ENCODE measurements at places on chromosomes 7 and 10. TPM values are rescaled to one million over a fixed set of nuclear protein-coding genes. Genes with fewer than 3 reads are reported as not detected.

DNA sequence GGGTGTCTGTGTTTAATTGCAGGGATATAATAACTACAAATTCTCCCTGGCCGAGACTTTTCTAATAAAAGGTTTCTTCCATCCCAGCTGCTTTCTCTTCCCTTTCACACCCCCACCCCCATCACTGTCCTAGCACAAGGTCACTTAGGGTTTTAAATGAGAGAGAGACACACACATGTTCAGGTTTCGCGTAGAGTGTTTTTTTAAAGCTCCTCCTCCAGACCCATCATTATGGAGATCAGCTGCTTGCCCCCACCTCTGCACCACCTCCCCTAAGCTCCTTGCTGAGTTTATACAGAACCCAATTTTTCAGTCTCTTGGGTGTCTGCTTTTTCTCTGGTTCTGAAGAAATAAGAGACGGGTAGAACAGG is 18.6 kb downstream of the LRMDA start:
- no peak for DNase-seq

- DNase-seq, result no peak
These were observed 91.5 kb downstream of the NEURL1 start for GRCh38 chr10:103585011-103585405.

GRCh38 chr10:113232928-113233511 is 283.0 kb downstream of the TCF7L2 start:
- no peak for DNase-seq

GRCh38 chr10:9297580-9297979 is 1243.1 kb downstream of the GATA3 start:
- no peak for DNase-seq

- DNase-seq, result no peak
These were observed 118.6 kb downstream of the PON1 start for GRCh38 chr7:95205665-95206225.

DNA sequence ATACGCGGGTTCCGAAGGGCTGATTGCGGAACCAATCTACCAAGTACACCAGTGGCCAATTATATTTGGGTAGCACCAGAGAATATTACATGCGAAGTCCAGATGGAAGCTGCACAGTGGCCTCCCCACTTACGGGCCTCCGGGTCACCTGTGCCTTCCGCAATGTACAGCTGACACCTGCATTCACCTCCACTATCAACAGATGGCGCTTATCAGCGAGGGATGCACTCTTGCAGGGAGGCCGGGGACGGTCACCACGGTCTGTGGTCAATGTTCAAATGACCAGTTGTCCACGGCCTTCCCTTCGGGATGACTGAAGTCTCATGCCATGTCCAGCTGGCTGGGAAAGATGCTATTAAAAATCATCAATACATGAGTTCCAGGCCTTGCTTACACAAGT is 47.6 kb downstream of the SLIT1 start:
- DNase-seq, result peak; percentile 86

GRCh38 chr10:124626759-124627380 is 117.3 kb downstream of the FAM53B start:
- DNase-seq, result peak; percentile 86

DNA sequence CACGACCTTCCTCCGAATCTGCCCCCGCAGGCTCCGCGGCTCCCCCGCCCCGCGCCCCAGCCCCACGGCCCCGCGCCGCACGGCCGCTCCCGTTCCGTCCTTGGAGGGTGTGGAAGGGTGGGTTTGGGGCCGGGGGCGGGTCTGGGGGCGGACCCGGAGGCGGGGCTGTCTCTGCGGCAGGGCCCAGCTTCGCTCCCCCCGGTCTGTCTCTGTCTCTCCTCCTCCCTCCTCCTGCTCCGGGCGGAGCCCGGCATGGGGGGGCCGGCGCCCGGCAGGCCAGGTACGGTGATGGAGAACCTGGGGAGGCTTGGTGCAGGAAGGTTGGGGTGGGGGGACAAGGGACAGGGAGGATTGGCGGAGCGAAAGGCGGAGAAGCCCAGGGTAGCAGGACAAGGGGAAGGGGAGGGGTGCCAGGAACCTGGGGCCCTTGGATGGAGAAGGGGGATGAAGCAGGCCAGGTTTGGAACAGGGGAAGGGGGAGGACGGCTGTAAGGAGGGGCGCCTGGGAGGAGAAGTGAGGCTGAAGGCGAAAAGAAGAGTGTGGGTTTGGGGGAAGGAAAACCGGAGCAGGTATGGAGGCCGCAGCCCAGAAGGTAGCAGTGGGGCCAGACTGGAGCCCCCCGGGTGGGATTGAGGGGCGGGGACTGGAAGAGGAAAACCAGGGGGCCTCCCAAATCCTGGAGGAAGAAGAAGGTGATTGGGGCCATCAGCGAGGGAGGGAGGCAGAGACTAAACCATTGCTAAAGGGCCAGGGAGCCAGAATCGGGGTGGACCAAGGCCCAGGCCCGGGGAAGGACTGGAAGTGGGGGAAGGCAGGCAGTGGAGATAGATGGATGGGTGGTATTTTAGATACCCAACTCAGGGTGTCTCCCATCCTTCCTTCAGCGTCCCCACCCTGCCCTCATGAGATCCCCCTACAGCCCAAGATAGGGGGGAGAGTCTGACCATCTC is at the start of gene NYAP1:
Gene NYAP1 (plus strand): TSS at position 206 of the 951 bp plus-strand sequence. CDS start 1,385 bp downstream, outside the sequence.
- DNase-seq, result peak; percentile 96

DNA sequence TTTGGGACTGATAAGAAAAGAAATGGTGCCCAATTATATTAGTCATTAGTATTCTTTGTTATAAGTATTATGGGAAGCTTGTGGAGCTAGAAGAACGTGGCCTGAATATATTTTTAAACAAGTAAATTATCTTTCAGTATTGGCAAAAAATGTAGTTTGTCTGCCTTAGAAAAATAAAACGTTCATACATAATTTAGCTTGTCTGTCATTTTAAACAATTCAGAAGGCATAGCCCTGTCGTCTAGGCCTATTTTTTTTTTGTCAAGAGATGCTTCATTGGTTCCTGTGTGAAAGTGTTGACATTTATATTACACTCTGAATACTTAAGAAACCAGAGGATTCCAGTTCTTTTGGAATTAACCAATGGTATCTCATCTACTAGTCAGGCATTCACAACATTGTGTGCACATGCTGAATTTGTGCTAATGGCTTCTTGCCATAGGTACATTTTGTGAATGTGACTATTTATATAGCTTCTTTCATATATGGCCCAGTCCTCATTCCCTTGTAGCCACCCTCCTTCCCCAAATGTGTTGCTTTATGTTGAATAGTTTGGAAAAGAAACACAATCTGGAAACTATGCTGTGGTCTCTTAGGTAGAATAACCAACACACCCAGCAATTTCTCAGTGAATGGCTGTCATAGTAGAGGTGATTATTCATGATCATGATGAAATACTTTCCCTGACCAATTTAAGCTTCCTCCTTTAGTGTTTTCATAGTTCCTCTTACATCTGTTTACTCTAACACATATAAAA is 435.8 kb downstream of the EXOC4 start:
- DNase-seq, result no peak

GRCh38 chr10:58776568-58777318 is 264.1 kb downstream of the BICC1 start:
- no peak for DNase-seq

DNA sequence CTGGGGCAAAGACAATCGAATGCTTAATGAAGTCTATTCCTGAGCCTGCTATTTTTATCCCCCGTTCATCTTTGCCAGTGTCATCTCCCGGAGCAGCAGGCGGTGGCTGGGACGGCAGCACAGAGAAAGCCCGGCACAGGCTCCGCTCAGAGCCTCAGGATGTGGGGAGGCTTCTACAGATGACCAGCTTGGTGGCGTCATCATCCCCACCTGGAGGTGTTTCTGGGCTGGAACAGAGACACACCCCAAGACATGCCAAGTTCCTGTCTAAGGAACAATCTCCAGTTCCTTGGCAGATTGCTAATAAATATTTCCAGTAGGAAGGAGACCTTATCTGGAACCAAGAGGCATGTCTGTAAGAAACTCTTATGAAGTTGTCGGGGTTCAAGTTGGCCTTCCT is 552.4 kb upstream of the MGMT start:
- DNase-seq, result no peak

- no peak for DNase-seq
These were observed 90.9 kb downstream of the ACTR3B start for GRCh38 chr7:152850420-152850819.

GRCh38 chr7:98286093-98286539 is 4.6 kb downstream of the BRI3 start:
- DNase-seq, result peak; percentile 67

- DNase-seq, result no peak
These were observed 195.3 kb downstream of the PHTF2 start for GRCh38 chr7:77993838-77994237.

GRCh38 chr7:54778166-54778565 is 19.2 kb upstream of the SEC61G start:
- DNase-seq, result no peak

GRCh38 chr10:101114646-101115045 is 16.5 kb upstream of the TLX1 start:
- DNase-seq, result no peak

DNA sequence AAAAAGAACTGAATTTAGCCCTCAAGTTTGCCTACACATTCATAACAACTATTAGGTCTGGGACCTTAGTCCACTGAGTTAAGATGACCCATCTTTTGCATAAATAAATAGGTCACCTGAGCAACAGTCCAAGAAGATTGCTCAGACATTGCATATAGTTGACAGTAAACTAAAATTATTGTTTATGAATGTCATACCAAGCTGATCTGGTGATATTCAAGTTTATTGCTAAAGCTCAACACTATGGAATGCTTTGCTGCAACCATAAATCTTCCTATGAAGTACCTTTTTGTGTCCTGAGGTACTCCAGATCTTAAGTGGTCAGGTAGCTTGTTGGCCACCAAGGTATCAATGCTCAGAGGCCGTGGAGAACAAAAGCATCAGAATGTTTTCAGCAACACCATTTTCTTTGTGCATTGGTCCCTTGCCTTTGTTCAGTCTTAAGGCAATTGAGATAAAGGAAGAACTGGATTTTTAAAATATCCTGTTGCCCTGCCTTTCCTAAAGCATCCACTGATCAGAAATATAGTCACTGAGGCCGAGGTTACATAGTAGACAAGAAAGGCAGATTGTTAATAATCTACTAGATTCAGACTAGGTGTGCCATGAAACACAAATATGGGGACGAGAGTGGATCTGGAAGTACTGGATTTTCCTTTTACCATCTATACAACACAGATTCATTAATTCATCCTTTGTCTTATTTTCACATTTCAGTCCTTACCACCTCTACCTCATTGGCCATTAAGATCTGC is 321.3 kb downstream of the PTEN start:
- no peak for DNase-seq

DNA sequence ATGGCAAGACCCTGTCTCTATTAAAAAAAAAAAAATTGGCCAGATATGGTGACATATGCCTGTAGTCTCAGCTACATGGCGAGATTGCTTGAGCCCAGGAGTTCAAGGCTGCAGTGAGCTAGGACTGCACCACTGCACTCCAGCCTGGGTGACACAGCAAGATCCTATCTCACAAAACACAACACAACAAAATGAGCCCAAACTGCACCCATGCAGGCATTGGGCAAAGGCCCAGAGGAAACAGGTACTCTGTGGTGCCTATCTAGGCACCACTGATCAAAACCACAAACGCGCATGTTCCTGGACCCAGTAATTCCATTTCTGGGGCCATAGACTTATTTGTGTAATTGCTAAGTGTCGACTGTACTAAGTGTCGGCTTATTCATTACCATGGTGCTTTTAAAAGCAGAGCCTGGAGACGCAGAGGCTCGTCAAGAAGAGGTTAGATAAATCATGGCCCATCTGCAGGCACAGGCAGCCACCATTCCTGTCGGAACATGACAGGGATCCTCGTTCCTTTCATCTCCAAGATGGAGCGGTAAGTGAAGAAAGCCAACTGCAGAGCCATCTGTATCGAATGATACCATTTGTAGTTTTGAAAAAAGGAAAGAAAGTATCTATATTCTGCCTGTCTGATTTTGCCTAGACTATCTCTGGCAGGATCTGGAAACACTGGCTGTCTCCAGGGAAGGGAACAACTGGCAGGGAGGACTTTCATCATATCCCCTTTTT is 160.4 kb upstream of the RHEB start:
- no peak for DNase-seq

- no peak for DNase-seq
These were observed 22.7 kb downstream of the ARL3 start for GRCh38 chr10:102691285-102692066.

GRCh38 chr10:27741173-27742091 is 4.2 kb downstream of the MKX start:
- peak; percentile 52 for DNase-seq

GRCh38 chr10:92829786-92830377 is 18.4 kb upstream of the EXOC6 start:
- no peak for DNase-seq

- DNase-seq, result no peak
These were observed 45.4 kb downstream of the TMEM229A start for GRCh38 chr7:123987445-123987844.

- DNase-seq, result peak; percentile 44
These were observed 455 bp downstream of the CUL2 start for GRCh38 chr10:35089611-35090161.

DNA sequence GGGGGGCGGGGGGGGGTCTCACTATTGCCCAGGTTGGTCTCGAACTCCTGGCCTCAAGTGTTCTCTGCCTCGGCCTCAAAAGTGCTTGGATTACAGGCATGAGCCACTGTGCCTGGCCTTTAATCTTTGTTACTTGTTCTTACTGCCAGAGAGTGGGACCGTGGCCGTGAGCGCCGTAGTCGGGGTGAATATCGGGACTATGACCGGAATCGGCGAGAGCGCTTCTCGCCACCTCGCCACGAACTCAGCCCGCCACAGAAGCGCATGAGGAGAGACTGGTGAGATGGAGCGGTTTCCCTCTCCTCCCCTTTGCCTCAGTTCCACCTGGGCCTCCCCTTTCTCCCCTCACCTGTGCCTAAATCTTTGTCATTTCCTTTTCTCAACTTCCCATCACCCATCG is 6.2 kb downstream of the SRRT start:
- no peak for DNase-seq

DNA sequence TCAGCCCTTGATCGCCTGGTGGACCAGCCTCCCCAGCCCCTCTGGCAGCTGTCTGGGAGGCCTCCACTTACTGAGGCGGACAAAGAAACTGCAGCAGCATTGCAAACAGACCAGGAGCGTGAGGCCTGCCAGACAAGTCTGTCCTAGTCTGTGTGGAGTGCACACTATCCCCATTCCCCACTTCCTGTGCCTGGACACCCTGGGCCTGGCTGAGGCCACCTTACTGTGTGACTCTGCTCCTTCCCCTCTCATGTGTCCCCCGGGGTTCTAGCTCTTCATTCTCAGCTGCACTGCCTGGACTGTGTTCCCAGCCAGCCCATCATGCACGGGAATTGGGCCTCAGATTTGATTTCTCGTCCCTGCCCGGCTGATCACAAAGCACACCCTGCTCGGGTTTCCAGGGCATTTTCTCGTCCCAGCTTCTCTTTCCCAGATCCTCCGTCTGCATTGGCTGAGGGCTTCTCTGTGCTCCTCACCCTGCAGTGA is 16.7 kb upstream of the C10orf90 start:
- DNase-seq, result peak; percentile 34

GRCh38 chr7:98217623-98218582 is 6.7 kb downstream of the BHLHA15 start:
- peak; percentile 64 for DNase-seq

Gene AGBL3
- 1.7 TPM for total RNA-seq

Gene PDZD7
- 5.1 TPM for total RNA-seq

Gene HGF
- 1.1 TPM for total RNA-seq

Gene HABP2
- total RNA-seq, result not detected

Gene ELN
- total RNA-seq, result 2.7 TPM

Gene ZNF365
- not detected for total RNA-seq

Gene PRR15
- 11.7 TPM for total RNA-seq

Gene PRRT4
- 0.14 TPM for total RNA-seq

Gene CRPPA
- total RNA-seq, result 0.30 TPM

Data from H7 (cell line).